ENCODE measurements at places on chromosomes 7 and 10.
A peak's percentile ranks its signal among the peaks of the same experiment; 100 is the strongest.

- DNase-seq = no peak
Observed at GRCh38 chr7:80307227-80307856, 172.7 kb downstream of the GNAI1 start.

DNA sequence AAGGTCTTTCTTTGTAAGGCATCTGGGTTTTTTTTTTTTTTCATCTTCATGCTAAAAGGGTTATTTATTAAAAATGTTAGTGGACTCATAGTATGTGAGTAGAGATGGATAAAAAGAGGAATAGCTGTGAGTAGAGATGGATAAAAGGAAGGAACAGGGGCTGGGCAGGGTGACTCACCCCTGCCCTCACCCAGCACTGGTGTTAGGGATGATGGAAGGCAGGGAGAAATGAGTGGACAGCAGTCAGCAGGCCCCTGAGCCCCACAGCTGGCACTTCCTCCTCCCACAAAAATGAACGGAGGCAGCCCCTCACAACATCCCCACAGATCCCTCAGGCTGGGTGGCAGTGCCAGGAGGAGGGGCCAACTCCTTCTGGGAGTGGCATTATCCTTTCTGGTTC lies 39.3 kb downstream of the ANTXRL start:
- DNase-seq = no peak

DNA sequence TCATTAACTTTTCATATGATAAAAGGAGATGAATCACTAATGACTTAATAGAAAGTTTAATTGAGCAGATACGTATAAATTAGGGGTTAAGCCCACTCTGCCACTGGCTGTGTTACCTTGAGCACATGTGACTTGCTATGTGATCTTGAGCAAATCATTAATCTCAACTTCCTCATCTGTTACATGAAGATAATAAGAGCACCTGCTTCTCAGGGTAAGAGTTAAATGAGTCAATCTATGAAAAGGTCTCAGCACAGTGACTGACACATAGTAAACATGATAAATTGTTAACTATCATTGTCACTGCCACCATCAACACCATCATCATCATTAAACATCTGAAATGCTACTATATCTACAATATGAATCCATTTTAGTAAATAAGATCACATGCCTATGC lies 110.8 kb downstream of the TPK1 start:
- DNase-seq = no peak

DNA sequence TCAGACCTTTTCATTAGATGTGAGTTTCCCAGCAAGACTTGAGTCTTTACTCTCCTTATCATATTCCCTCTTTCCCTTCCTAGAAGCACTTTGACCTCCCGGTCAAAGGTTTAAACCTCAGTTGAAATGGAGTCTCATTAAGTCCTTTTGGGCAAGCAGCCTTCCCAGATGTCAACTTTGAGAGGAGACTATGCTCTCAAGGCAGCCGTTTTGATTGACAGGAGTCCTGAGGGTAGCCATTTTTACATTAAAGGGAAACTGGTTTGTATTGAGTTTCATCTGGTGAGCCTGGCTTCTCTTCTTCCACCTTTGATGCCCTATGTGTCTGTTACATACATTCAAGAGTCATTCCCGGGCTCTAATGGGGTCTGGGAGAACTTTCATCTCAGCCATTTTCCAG lies 685.1 kb downstream of the LRMDA start:
- DNase-seq = no peak

- no peak for DNase-seq
Observed at GRCh38 chr10:30531751-30532530, 97.6 kb downstream of the LYZL2 start.

GRCh38 chr7:79282070-79282694 lies 171.3 kb downstream of the MAGI2 start:
- no peak for DNase-seq

GRCh38 chr10:14806318-14806717 lies 31.5 kb downstream of the CDNF start:
- no peak for DNase-seq

DNA sequence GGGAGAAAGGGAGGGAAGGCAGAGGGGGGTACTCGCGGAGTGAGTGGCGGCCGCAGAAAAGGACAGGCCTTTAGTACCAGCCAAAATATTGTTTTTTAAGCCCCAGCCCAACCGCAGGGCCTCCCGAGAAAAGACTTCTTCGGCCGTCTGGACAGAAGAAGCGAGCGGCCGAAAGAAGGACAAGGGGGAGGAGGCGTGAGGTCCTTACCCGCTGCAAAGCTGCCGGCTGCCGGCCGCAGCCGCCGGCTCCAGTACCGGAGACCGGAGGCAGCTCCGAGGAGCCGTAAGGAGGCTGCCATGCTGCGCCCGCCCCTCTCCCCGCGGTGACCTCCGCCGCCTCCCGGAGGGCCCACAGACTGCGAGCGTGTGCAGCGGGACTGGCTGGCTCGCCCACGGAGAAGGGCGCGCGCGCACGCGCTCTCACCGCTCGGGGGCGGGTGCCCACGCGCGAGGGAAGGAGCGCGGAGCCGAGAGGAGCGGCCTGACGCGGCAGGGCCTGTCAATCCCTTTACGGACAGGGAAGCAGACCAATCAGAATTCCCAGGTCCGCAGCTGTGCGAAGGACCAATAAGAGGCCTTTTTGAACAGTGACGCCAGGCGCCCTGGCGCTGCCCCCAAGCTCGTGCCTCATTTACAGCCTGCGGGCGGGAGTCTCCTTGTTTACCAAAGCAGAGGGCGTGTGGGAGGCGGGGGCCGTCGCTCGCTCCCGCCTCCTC lies at the start of gene HIBADH:
HIBADH (minus strand) TSS at position 394 of the 716 bp plus-strand sequence; CDS start at position 299, 95 bp downstream.
- peak; percentile 83 for DNase-seq

GRCh38 chr7:134182078-134182477 lies 54.9 kb downstream of the LRGUK start:
- no peak for DNase-seq

DNA sequence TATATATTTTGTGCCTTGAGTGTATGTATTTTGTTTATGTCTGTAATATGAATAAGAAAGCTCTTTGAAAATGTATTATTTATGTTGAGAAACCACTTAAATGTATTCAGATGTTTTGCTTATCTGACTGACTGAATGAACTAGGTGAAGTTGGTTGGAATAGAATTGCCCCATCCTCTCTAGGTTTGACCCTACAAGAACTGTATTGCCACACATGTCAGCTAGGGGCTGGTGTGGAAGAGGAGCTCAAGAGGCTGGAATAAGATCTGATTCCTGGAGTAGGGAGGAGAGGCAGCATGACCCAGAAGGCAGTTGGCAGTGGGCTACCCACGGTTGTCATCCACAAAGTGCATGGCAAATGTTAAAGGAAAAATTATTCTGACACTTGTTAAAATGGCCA lies 9.1 kb downstream of the SSMEM1 start:
- no peak for DNase-seq

- DNase-seq = no peak
Observed at GRCh38 chr10:5644930-5645329, 21.5 kb downstream of the ASB13 start.

GRCh38 chr7:15174485-15174884 lies 271.9 kb upstream of the DGKB start:
- DNase-seq = no peak

GRCh38 chr7:83976302-83976701 lies 218.3 kb downstream of the SEMA3A start:
- DNase-seq = no peak

- DNase-seq = no peak
Observed at GRCh38 chr7:65251851-65252620, 121.6 kb upstream of the ZNF92 start.

DNA sequence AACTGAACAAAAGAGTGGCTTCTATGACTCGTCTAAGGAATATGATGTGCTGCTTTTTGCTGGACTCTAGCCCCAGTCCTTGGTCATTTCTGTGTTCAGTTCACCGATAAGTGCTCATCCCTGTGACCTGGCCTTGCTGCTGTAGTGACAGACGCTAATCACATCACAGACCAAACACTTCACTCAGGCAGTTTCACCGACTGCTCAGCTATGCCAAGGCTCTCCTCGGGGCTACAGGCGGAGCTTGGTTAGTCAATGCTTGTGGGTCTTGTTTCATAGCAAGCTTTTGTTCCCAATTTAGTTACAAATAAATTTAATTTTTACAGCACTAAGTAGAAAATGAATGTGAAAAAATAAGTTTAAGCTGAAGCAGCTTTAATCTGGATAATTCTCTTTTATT lies 190.8 kb upstream of the PRKCQ start:
- DNase-seq = no peak

DNA sequence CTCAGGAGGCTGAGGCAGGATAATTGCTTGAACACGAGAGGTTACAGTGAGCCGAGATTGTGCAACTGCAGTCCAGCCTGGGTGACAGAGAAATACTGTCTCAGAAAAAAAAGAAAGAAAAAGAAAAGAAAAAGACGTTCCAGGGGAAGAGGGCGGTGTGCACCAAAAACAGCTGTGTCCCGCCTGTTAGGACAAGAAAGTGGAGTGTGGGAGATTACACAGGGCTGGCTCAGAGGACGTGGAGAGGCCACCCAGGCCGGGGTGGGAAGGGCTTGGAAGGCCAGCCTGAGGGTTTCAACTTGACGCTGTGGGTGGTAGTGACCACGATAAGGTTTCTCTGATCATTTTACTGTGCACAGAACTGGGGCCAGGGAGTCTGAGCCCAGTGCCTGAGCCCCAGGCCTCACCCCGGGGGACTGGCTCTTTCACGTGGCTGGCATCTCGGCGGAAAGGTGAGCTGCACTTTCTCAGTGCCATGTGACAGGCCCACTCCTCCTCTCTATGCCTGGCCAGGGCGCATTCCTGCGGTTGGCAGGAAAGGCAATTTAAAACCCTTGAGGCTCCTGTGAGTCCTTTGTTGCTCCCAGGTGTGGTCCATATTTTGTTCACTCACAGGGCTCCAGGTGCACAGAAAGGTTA lies 13.9 kb downstream of the RHBDD2 start:
- DNase-seq = no peak

GRCh38 chr7:136890399-136890798 lies 21.9 kb downstream of the CHRM2 start:
- no peak for DNase-seq

DNA sequence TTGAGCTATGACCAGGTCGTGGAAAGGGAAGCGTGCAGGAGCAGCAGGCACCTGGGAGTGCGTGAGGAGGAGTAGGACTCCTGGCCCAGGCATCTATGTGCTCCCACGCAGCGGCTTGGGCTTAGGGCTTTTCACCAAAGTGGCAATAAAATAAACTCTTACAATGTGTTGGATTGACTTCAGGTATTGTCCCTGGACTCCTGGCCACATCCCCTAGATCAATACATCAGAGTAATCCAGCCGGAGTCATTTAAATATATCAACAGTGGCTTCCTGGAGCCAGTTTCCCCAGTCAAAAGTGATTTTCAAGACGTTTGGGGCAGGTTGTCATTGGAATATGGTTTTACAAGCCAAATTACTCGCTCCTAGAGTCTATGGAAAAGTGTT lies 344.4 kb downstream of the WDR11 start:
- DNase-seq = no peak

DNA sequence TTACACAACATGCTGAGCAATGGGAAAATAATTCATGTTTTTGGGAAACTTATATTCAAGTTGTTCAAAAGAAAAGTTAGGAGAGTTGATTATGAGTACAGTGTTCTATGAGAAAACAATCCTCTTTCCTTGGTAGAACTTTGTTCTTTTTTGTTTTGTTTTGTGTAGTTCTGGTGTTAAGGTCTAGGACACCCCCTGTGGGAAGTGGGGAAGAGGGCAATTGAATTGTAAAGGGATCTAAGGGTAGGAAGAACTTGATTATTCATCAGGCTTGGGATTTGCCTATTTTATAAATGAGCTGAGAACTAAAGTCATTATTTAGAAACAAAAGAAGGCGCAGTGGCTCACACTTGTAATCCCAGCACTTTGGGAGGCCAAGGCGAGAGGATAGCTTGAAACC lies 25.9 kb upstream of the CDK13 start:
- DNase-seq = no peak

GRCh38 chr7:101468546-101469275 lies 106.0 kb downstream of the COL26A1 start:
- no peak for DNase-seq

GRCh38 chr7:114842551-114843065 lies 79.3 kb upstream of the MDFIC start:
- no peak for DNase-seq

DNA sequence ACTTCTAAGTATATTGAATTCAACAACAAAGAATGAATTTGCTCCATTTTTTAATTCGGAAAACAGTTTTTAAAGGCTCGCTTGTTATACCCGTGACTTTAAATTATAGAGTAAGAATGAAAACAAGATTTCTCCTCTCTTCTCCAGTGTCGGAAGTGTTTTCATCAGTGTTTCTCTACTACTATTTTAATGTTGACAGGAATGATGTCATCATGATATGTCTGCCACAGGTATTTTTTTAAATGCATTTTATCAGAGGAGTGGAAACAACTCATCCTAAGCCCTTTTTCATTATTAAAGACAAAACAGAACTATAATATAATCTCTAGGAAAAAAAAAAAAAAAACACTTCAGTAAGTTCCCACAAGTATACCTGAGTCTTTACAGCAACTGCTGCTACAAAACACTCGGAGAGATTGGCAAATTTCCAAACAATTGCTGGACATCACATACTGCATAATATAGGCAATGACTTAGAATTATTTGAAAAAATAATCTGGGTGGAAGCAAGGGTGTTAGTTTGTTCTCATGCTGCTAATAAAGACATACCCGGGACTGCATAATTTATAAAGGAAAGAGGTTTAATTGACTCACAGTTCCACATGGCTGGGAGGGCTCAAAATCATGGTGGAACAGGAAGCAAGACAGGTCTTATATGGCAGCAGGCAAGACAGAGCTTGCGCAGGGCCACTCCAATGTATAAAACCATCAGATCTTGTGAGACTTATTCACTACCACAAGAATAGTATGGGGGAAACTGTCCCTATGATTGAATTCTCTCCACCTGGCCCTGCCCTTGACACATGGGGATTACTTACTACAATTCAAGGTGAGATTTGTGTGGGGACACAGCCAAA lies 4.8 kb upstream of the RNF32 start:
- no peak for DNase-seq

- DNase-seq = peak; percentile 64
Observed at GRCh38 chr7:151232917-151233701, 826 bp downstream of the CHPF2 start.

GRCh38 chr10:59991661-59992060 lies 85.3 kb upstream of the CCDC6 start:
- no peak for DNase-seq

DNA sequence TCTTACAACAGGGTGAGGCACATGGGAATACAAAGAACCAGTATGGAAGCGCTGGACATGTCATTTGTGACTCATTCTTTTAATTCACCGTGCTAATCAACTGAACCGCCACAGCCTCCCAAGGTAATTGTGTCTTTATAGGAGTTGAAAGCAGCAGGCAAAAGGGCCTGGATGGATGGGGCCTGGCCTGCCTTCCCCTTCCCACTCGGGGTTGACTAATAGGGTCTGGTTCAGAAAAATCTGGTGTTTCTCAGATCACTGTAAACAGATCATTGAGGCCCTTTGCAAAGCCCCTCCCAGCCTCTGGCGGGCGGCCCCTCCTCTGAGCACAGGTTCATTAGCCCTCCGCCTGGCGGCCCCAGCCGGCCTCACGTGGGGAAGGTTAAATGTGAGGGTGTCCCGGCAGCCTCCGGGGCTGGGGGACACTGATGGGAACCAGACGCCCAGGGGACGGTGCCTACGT lies 100.8 kb downstream of the EBF3 start:
- DNase-seq = no peak

Measured in activated naive CD8-positive, alpha-beta T cell treated with anti-CD3 and anti-CD28 coated beads, Interleukin-2, amount 50 U/mL, for 16 hours (primary cell).